ENCODE measurements at places on chromosomes 3 and 15. TPM values are rescaled to one million over a fixed set of nuclear protein-coding genes. Genes with fewer than 3 reads are reported as not detected.

The PXYLP1 gene
- 3.3 TPM for total RNA-seq

The GPR160 gene
- total RNA-seq: 2.0 TPM

The EHHADH gene
- 9.9 TPM for total RNA-seq

The GPR15 gene
- total RNA-seq: not detected

The SPATA12 gene
- not detected for total RNA-seq

The CADM2 gene
- total RNA-seq: 0.85 TPM

The SRGAP3 gene
- 9.3 TPM for total RNA-seq

The NUP210 gene
- 0.38 TPM for total RNA-seq

The IQCF5 gene
- not detected for total RNA-seq

The FEZF2 gene
- total RNA-seq: not detected

The NMD3 gene
- total RNA-seq: 155 TPM

The TEX55 gene
- total RNA-seq: not detected

The ALS2CL gene
- total RNA-seq: 3.7 TPM

The ZPLD1 gene
- total RNA-seq: 0.19 TPM

The HES1 gene
- 6.9 TPM for total RNA-seq

The MME gene
- 157 TPM for total RNA-seq

The EBLN2 gene
- total RNA-seq: 5.1 TPM

The FOXB1 gene
- total RNA-seq: not detected

The PODXL2 gene
- 2.5 TPM for total RNA-seq

The RARRES1 gene
- 111 TPM for total RNA-seq

The CCDC54 gene
- not detected for total RNA-seq

The ALDH1A2 gene
- total RNA-seq: 4.5 TPM

The CHRM5 gene
- not detected for total RNA-seq

The CCR9 gene
- not detected for total RNA-seq

The DZIP1L gene
- 22.0 TPM for total RNA-seq

The PLAAT1 gene
- total RNA-seq: not detected

The RTP3 gene
- total RNA-seq: not detected

The P2RY12 gene
- total RNA-seq: not detected

The CYP1A2 gene
- not detected for total RNA-seq

The RFTN1 gene
- total RNA-seq: 31.6 TPM

The STAB1 gene
- total RNA-seq: 2.9 TPM

The CLEC3B gene
- 23.7 TPM for total RNA-seq

The TERC gene
- 580 TPM for total RNA-seq

The HIGD2B gene
- total RNA-seq: not detected

The BBS4 gene
- total RNA-seq: 10.5 TPM

The HRG gene
- not detected for total RNA-seq

The MYD88 gene
- total RNA-seq: 23.0 TPM

The WDR49 gene
- total RNA-seq: under 0.01 TPM

The CFAP20DC gene
- total RNA-seq: 2.0 TPM

Data from regular cardiac myocyte (primary cell).